ENCODE measurements at places on chromosomes 4 and X. TPM values are rescaled to one million over a fixed set of nuclear protein-coding genes. Genes with fewer than 3 reads are reported as not detected.

Gene ASB12
- polyA plus RNA-seq: 0.24 TPM

Gene DCUN1D4
- polyA plus RNA-seq: 9.7 TPM

Gene MAGEA11
- polyA plus RNA-seq: 0.04 TPM

Gene SLC10A4
- 0.14 TPM for polyA plus RNA-seq

Gene GASK1B
- 1.0 TPM for polyA plus RNA-seq

Gene UGT2B11
- polyA plus RNA-seq: not detected

Gene SH3D19
- polyA plus RNA-seq: 22.8 TPM

Gene ATOH1
- polyA plus RNA-seq: 0.04 TPM

Gene C4orf36
- polyA plus RNA-seq: 2.0 TPM

Gene DCAF4L1
- polyA plus RNA-seq: 0.14 TPM

Gene NEIL3
- polyA plus RNA-seq: 1.9 TPM

Gene NLGN3
- polyA plus RNA-seq: 0.22 TPM

Gene GUCY1A1
- polyA plus RNA-seq: 0.81 TPM

Gene ZFP42
- polyA plus RNA-seq: not detected

Gene THAP9
- polyA plus RNA-seq: 1.9 TPM

Gene MAGEA12
- polyA plus RNA-seq: not detected

Gene PCDH11X
- polyA plus RNA-seq: under 0.01 TPM

Gene RNF175
- polyA plus RNA-seq: 0.12 TPM

Gene UGT8
- 0.61 TPM for polyA plus RNA-seq

Gene DSPP
- polyA plus RNA-seq: not detected

Gene CC2D2A
- 4.0 TPM for polyA plus RNA-seq

Gene ADAM29
- polyA plus RNA-seq: not detected

Gene KLB
- polyA plus RNA-seq: 0.61 TPM

Gene COL25A1
- 0.06 TPM for polyA plus RNA-seq

Gene RNF212
- 1.7 TPM for polyA plus RNA-seq

Gene CTAG1A
- polyA plus RNA-seq: not detected

Data from esophagus (tissue), 2 donors.